ENCODE measurements at places on chromosomes 1 and 21.

DNA sequence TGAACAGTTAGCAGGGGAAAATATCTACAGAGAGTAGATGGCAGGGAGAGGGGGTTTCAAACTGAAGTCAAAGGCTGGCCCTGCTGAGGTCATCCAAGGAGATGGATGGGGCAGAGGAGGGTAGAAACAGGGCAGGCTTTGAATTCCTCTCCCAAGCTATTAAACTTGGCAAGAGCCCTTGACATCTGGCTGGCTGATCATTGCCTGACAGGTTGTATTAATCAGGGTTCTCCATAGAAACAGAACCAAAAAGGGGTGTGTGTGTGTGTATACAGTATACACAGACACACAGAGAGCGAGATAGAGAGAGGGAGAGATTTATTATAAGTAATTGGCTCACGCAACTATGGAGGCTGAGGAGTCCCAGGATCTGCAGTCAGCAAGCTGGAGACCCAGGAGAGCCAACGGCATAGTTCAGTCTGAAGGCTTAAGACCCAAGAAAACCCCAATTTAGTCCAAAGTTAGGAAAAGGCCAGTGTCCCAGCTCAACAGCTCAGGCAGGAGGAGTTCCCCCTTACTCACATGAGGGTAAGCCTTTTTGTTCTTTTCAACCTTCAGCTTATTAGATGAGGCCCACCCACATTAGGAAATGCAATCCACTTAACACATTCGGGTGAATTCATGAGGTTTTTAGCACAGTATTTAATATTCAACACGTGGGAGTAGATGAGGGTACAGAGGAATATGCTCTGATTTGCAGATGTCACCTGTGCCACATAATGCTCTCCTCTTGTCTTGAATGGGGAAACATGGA is 46.7 kb upstream of the HAO2 start:
- no peak for DNase-seq

DNA sequence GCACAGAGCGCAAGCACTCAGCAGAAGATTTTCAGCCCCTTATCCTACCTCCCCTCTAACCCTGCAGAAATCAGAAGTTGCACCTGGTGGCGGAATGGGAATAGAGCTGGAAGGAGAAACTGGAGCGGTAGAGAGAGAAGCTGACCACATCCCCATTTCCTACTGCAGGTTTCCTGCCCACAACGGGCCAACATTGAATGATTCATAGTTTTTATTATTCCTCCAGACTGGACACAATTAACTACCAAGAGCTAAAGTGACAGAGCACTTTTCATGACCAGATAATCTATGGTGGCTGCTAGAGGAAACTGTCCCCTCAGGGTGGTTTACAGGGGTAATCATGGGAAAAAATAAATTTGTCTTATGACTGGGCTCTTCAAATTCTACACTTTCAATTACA is 21.3 kb upstream of the LRRC8D start:
- peak; percentile 20 for DNase-seq

GRCh38 chr1:157288996-157289395 is 150.8 kb upstream of the ETV3 start:
- no peak for DNase-seq

- no peak for DNase-seq
These were observed 5.7 kb upstream of the FYB2 start for GRCh38 chr1:56824938-56825337.

DNA sequence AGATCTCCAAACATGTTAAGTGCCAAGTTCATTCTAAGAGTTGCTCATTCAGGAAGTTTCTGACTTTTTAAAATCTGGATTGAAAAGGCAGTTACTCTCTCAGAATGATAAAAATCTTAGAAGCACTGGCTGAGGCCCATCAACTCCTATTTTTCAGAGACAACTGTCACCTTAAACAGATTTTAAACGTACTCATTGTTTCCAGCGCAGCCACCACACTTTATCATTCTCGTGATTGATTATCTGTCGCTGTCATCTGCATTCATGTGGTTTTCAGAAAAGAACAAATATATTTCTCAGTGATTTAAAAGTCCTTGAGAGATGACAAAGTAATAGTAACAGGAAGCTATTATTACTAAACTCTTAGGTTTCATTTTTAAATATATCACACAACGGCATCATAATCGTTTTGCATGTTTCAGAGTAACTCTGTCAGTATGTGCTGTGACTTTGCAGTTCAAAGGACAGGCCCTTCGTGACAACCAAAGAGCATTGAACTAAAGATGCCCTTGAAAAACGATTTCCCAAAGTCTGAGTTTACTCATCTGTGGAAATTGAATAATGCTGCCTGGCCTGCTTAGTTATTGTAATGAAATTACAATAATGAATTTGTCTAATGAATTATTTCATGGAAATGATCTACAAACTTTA is 14.9 kb upstream of the KCNK1 start:
- DNase-seq, result no peak

- no peak for DNase-seq
These were observed 36.8 kb upstream of the PPP1R15B start for GRCh38 chr1:204448344-204448964.

GRCh38 chr1:231558708-231559185 is 30.3 kb downstream of the TSNAX start:
- DNase-seq, result no peak

GRCh38 chr1:202702088-202702487 is 8.2 kb downstream of the SYT2 start:
- DNase-seq, result no peak

GRCh38 chr21:44872649-44873355 is 688 bp downstream of the PTTG1IP start:
- peak; percentile 35 for DNase-seq

GRCh38 chr1:17597651-17598050 is 58.2 kb downstream of the ARHGEF10L start:
- no peak for DNase-seq

GRCh38 chr1:197083474-197083873 is 16.4 kb upstream of the F13B start:
- no peak for DNase-seq

- DNase-seq, result no peak
These were observed 49.0 kb downstream of the ABCA4 start for GRCh38 chr1:94071976-94072375.

GRCh38 chr1:65572701-65573421 is 152.4 kb downstream of the LEPR start:
- no peak for DNase-seq

- DNase-seq, result no peak
These were observed 70.6 kb downstream of the PTGER3 start for GRCh38 chr1:70977041-70977440.

GRCh38 chr1:12032161-12032621 is 12.9 kb downstream of the MIIP start:
- DNase-seq, result no peak

DNA sequence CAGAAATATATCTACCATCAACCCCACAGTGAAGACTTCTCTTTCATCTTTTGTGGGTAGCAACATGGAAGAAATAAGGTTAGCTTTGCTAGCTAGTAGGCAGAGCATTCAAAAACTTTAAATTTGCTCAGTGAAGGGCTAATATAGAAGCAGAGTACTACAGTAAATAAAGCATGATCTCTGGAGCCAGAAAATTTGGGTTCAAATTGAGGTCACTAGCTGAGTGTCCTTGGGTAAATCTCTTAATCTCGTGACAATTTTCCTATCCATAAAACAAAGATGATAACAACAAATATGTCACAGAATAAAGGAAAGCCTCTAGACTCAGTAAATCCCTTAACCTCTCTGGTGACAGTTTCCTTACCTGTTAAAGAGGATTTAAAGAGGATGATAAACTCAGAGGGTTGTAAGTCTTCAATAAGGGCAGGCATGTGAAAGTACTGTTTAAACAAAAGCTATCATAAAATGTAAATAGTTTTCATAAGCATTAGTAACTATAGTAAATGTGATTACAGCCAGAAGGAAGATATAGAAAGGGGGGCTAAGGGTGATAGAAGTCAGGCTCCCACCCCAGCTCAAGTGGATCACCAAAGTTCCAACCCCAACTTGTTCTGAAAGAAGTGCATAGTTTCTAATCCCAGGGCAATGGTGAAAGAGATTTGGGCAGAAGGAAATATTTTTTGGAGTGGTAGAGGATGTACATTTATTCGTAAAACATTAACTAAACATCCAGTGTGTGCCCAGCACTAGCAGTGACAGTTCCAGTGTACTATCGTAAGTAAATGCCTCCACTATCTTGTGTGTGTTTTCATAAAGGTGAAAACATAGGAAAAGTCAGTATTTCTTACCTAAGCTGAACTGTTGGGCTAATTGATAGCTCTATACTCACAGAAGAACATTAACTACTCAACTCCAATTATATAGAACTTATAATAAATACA is 24.8 kb downstream of the TM2D1 start:
- no peak for DNase-seq

- DNase-seq, result no peak
These were observed 34.9 kb upstream of the SPATA6 start for GRCh38 chr1:48506870-48507269.

- no peak for DNase-seq
These were observed 119.7 kb downstream of the PLPPR4 start for GRCh38 chr1:99384021-99384420.

- DNase-seq, result peak; percentile 82
These were observed 714.7 kb downstream of the NCAM2 start for GRCh38 chr21:21712748-21713520.

DNA sequence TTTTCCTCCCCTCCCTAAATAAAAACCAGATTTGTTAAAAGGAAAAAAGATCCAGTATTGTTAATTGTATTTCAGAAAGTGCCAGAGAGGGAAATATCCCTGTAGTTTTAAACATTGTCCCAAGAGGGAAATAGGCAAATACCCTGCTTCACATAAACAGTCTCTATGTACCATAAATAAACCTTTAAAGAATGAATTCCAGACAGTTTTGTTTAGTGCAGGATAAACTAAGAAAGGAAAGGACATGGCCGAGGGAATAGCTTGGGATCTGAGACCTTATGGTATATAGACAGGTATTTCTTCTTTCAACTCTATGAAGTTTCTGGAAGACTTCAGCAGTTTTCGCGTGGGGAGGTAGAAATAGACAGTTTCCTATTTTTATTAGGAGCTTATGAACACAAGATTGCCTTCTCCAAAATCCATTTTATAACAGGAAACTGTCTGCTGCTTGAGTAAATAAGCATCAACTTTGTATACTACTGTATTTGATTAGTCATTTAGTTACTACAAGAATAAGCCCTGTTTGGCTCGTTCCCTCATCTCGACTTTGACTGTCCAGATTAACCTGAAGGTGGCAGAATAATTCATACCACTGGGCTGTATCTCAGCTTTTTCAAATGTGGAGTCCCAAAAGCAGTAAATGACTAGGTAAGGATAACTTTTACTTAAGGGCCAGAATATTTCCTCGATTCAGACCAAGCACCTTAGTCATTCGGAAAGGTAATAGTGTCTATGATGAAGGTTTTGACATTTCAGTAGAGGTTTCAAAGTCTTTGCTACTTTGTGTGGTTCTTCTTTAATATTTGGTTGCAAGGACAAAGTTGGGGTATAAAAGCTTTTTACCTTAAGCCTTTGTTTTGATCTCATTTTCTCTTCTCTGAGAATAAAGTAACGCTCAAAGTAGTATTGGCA is 177.5 kb downstream of the VPS13D start:
- peak; percentile 72 for DNase-seq

DNA sequence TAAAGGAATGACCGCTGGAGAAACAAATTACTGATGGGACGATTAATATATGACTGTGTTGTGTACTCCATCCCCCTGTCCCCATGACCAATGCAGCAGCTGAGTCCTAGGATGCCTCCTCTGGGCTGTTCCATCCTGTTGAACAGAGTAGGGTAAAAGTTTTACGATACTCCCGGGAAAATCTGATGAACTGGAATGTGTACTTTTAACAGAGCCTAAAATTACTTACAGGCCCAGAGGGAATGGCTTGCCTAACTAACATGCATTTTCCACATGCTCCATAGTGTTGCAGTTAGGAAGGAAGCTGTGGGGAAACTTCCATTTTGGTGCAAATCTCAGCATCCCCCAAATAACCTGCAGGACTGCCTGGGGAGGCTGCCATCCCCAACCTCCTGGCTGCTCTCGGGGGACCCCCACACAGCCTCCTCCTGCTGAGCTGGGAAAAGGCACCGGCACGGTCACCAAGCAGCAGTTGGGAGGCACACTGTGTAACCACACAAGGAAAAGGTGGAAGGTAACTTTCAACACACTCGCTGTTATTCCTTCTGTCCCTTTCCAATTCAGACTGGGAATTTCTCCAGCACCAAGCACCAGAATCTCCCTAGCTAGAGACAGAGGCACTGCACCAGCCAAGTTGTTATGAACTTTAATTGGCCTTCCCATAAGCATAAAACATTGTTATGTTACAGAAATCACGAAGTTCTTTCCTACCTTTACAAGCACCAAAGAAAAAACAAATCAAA is 97.2 kb downstream of the BCAR3 start:
- no peak for DNase-seq

DNA sequence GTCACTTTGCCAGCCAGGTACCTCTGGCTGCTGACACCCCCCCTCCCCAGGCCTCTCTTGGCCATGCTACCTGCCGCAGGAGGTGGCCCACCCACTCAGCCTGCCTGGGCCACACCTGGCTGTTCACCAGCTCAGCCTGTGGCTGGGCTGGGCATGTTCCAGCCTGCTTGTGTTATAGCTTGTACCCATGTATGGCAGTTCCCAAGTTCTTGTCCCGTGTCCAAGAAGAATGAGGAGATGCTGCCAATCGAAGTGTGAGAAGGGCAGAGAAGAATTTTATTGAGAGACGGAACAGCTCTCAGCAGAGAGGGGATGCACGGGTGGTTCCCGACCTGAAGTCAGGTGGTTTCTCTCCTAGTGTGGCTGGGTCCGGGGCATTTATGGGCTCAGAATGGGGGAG is 3.9 kb upstream of the MMEL1 start:
- DNase-seq, result no peak

- no peak for DNase-seq
These were observed 109.6 kb downstream of the PCP4 start for GRCh38 chr21:39976800-39977199.

GRCh38 chr1:147568551-147568950 is 27.2 kb downstream of the BCL9 start:
- DNase-seq, result no peak

GRCh38 chr1:153659175-153659534 is 652 bp downstream of the SNAPIN start:
- no peak for DNase-seq

DNA sequence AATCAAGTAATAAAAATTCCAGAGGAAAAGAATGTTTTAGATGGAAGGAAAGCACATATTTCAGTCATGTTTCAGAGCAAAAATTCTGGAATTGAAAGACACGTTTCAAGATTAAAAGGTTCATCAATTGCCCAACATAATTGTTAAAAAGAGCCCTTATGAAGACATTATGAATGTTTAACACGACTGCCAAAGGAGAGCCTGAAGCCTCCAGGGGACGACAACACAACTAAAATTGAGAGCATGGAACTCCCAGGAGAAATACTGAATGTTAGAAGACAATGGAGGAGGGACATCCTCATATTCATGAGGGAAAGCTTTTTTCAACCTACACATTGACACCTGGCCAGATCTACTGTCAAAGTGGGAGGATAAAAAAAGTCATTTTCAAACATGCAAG is 16.0 kb downstream of the OR2T11 start:
- DNase-seq, result no peak

GRCh38 chr1:116389013-116389412 is 16.0 kb downstream of the ATP1A1 start:
- DNase-seq, result no peak

- DNase-seq, result peak; percentile 42
These were observed 803 bp downstream of the COP1 start for GRCh38 chr1:176206006-176206960.

All from astrocyte of the spinal cord (primary cell).